ENCODE measurements at places on chromosomes 1 and 21. TPM values are rescaled to one million over a fixed set of nuclear protein-coding genes. Genes with fewer than 3 reads are reported as not detected.

Gene DYNLT4
- polyA plus RNA-seq = not detected

Gene MDM4
- polyA plus RNA-seq = 12.4 TPM

Gene MASP2
- 0.34 TPM for polyA plus RNA-seq

Gene BRINP2
- not detected for polyA plus RNA-seq

Gene PLD5
- polyA plus RNA-seq = not detected

Gene SGIP1
- polyA plus RNA-seq = 0.15 TPM

Gene OR2T34
- 0.28 TPM for polyA plus RNA-seq

Measured in GM12878 (cell line).